ENCODE measurements at places on chromosomes 12 and 14. TPM values are rescaled to one million over a fixed set of nuclear protein-coding genes. Genes with fewer than 3 reads are reported as not detected.

GRCh38 chr12:120286768-120287490, 4.8 kb downstream of the RNU4-2 start:
- no peak for DNase-seq

The ARHGAP9 gene
- 21.6 TPM for total RNA-seq

DNA sequence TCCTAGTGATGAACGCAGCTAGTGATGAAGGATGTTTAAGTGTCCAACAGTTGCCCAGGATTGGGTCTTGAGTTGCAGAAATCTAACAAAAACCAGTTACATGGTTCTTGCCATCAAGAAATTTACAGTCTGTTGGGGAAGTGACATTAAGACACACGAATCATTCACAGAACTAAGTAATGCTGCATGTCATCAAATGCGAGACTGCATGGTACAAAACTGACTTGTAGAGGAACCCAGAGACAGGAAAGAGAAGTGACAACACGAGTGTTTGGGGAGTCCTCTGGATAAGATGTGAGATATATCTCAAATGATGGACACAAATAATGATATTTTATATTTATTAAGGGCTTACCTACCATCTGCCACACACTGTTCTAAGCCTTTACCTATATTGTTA, 6.1 kb upstream of the SYNE3 start:
- DNase-seq: no peak

- no peak for DNase-seq
Observed at GRCh38 chr12:450438-450837, 9.3 kb upstream of the B4GALNT3 start.

DNA sequence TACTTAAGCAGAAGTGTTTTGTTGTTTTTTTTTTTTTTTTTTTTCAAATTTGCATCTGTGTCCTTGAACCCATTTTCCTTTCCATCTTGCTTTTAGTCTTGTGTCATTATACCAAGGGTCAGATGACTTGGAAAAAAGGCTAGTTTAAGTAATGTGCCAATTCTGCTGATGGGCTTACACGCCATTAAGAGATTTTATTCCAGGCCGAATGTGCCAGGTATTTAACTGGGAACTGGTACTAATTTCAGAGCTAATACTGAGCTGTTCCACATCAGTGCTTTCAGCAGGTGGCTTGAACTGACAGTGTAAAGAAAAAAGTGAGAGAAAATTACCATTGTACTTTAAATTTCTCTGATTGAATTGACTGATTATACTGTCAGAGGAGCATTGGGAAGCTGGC, 224.9 kb downstream of the NPAS3 start:
- DNase-seq: no peak

The TSHR gene
- not detected for total RNA-seq

- no peak for DNase-seq
Observed at GRCh38 chr12:81949841-81950308, 190.7 kb upstream of the PPFIA2 start.

DNA sequence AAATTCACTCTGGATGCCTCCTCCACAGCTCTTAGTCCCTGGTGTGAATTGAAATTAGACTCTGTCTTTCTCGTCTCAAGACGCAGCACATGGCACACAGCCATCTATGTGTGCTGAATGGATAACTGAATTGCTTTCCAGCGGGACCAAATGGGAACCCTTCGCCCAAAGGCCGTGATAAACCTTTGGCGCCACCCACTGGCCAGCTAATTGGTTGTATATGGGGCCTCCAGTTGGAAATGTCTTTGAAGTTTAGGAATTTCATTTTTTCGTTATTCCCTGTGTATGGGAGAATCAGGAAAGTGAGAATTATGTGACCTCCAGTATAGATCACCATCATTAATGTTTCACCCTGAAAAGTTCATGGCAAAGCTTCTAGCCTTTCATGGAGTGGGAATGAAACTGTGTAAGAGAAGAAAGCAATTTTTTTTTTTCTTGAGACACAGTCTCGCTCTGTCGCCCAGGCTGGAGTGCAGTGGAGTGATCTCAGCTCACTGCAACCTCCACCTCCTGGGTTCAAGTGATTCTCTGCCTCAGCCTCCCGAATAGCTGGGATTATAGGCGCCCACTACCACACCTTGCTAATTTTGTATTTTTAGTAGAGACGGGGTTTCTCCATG, 9.8 kb upstream of the HSP90AA1 start:
- DNase-seq: peak; percentile 92

DNA sequence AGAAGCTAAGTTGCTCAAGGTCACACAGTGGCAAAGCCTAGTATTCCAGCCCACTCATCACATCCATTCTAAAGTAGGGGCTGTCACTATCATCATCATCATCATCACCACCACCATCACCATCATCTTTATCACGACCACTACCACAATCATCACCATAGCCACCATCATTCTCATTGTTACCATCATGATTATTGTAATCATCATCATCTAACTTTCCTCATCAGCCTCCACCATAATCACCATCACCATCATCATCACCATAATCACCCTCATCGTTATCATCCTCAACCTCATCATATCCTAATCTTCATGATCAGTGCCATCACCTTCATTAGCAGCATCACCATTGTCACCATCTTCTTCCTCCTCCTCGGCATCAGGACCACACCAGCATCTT, 48.7 kb downstream of the NOS1 start:
- no peak for DNase-seq

The ACOT6 gene
- not detected for total RNA-seq

GRCh38 chr14:68593806-68594536, 198.9 kb downstream of the ZFP36L1 start:
- no peak for DNase-seq

GRCh38 chr12:104486943-104487819, 30.4 kb downstream of the CHST11 start:
- no peak for DNase-seq

- DNase-seq: no peak
Observed at GRCh38 chr12:96398424-96399119, 1.7 kb downstream of the CDK17 start.
